ENCODE measurements at places on chromosomes 4 and X.
A peak's percentile ranks its signal among the peaks of the same experiment; 100 is the strongest.

- H3K27ac ChIP-seq, result no peak overlapping the region
- peaks cover 6% of the 10 kb centered on the region for H3K27me3 ChIP-seq
- no peaks in the 10 kb centered on the region for H3K36me3 ChIP-seq
- H3K4me1 ChIP-seq, result no peaks in the 10 kb centered on the region
These were observed 198.2 kb upstream of the PSAPL1 start for GRCh38 chr4:7632971-7633370.

DNA sequence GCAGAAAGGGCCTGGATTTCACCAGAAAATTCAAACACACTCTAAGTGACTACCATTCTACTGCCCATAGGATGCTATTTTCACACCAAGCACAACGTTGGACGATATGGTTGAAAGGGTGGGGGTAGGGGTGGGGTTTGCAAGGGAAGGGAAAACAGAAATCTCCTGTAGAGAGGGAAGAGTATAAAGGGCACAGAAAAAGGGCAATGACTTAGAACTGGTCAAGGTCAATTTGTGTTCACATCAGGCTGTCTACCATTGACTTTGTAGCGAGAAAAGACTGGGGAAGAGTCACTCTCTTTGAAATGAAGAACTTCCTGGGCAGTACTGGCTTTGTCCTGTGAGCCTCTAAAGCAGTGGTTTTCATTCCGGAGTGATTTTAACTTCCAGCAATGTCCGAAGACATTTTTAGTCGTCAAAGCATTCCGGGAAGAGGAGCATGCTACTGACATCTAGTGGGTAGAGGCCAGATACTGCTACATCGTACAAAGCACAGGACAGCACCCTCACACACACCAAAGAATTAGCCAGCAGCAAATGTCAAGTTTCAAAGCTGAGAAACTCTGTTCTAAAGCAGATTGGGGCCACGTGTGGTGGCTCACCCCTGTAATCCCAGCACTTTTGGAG lies 48.4 kb upstream of the SLC7A3 start:
- peak; percentile 16 for DNase-seq
- H3K4me3 ChIP-seq, result no peak overlapping the region
- no peak overlapping the region for H3K27ac ChIP-seq
- H3K27me3 ChIP-seq, result no peaks in the 10 kb centered on the region

GRCh38 chr4:48594180-48594579 lies 104.1 kb downstream of the ZAR1 start:
- no peak overlapping the region for H3K27ac ChIP-seq
- no peaks in the 10 kb centered on the region for H3K4me1 ChIP-seq
- no peaks in the 10 kb centered on the region for H3K27me3 ChIP-seq
- H3K36me3 ChIP-seq, result peaks cover 35% of the 10 kb centered on the region
- H3K4me3 ChIP-seq, result no peak overlapping the region

GRCh38 chrX:49767236-49767635 lies 61.9 kb upstream of the PAGE4 start:
- H3K27me3 ChIP-seq, result no peaks in the 10 kb centered on the region
- H3K4me3 ChIP-seq, result no peak overlapping the region
- no peak overlapping the region for H3K27ac ChIP-seq
- no peak for DNase-seq
- no peaks in the 10 kb centered on the region for H3K4me1 ChIP-seq

- H3K36me3 ChIP-seq, result peaks cover 48% of the 10 kb centered on the region
- peak; percentile 45 for DNase-seq
- H3K27me3 ChIP-seq, result no peaks in the 10 kb centered on the region
- no peak overlapping the region for H3K4me3 ChIP-seq
These were observed 37.4 kb upstream of the SPON2 start for GRCh38 chr4:1209821-1210220.

- H3K4me3 ChIP-seq, result no peak overlapping the region
- H3K27ac ChIP-seq, result no peak overlapping the region
- no peaks in the 10 kb centered on the region for H3K4me1 ChIP-seq
These were observed 64.5 kb downstream of the DRD5 start for GRCh38 chr4:9845791-9846493.

GRCh38 chrX:150731795-150732194 lies 38.6 kb downstream of the MTMR1 start:
- H3K4me1 ChIP-seq, result no peaks in the 10 kb centered on the region
- H3K36me3 ChIP-seq, result peaks cover 30% of the 10 kb centered on the region
- H3K4me3 ChIP-seq, result no peak overlapping the region
- H3K27me3 ChIP-seq, result no peaks in the 10 kb centered on the region
- DNase-seq, result no peak
- no peak overlapping the region for H3K27ac ChIP-seq

- H3K4me1 ChIP-seq, result peaks cover 5% of the 10 kb centered on the region
- peaks cover 6% of the 10 kb centered on the region for H3K36me3 ChIP-seq
- H3K27ac ChIP-seq, result peak overlapping the region; percentile 90
- no peak for DNase-seq
These were observed 12.0 kb downstream of the RFC1 start for GRCh38 chr4:39354254-39354552.

GRCh38 chr4:139501527-139501926 lies 47.6 kb downstream of the RAB33B start:
- no peak overlapping the region for H3K27ac ChIP-seq
- no peaks in the 10 kb centered on the region for H3K27me3 ChIP-seq
- no peaks in the 10 kb centered on the region for H3K4me1 ChIP-seq
- no peak overlapping the region for H3K4me3 ChIP-seq

DNA sequence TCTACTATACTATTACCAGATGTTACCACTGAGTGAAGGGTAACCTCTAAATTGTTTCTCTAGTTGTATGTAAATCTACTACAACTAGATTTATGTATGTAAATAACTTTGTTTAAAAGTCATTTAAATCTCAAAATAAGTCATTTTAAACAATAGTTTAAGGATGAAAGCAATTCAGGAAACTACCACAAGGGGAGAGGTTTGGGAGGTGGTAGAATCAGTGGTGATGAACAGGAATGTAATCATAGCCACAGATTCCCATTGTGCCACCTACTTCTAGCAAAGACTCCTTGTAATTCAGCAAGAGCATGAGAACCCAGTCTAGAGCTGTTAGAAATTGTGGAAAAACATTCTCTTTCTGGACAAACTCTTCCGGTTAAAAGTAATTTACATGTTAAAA lies 234.6 kb downstream of the SLC7A11 start:
- no peak overlapping the region for H3K4me3 ChIP-seq
- no peak for DNase-seq
- H3K36me3 ChIP-seq, result no peaks in the 10 kb centered on the region
- H3K27ac ChIP-seq, result no peak overlapping the region
- H3K4me1 ChIP-seq, result no peaks in the 10 kb centered on the region

DNA sequence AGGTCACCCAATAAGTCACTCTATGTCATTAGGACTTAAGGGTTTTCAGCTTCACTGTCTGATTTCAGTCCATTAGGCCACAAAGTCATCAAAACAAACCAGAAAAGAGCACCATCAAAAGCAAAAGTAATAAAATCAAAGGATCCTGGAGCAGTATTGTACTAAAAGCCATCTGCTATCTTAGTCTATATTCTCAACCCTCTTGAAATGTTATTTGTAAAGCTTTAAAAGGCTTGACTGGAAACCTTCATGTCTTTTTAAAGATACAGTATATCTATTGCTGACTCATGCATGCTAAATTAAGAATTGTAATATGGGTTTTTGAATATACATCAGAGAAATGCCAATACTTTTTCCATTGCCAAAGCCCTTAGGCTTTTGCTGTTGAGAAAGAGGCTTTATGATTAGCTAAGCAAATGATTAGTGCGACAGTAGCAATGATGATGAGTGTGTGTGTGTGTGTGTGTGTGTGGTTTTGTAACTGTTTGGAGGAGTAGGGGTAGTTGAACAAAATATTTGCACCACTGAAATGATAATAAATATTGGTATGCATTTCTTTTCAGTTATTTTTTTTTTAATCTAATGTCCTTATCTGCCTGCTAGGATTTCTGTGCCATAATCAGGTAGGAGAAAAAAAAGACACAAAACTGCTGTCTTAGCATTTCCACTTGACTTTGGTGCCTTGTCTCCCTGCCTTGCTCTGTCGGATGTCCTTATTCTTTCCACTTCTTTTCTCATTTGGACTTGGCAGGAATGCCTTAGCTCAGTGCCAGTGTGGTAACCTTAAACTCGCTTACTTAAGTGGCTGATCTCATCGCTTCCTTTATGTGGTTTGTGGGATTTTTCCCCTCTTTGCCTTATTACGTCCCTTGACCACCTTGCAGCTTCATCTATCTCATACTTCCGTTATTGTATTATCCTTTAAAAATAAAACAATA lies 119.7 kb downstream of the PCDH7 start:
- no peak for DNase-seq
- H3K4me1 ChIP-seq, result no peaks in the 10 kb centered on the region
- no peaks in the 10 kb centered on the region for H3K27me3 ChIP-seq
- no peak overlapping the region for H3K4me3 ChIP-seq
- H3K27ac ChIP-seq, result no peak overlapping the region
- H3K36me3 ChIP-seq, result no peaks in the 10 kb centered on the region

DNA sequence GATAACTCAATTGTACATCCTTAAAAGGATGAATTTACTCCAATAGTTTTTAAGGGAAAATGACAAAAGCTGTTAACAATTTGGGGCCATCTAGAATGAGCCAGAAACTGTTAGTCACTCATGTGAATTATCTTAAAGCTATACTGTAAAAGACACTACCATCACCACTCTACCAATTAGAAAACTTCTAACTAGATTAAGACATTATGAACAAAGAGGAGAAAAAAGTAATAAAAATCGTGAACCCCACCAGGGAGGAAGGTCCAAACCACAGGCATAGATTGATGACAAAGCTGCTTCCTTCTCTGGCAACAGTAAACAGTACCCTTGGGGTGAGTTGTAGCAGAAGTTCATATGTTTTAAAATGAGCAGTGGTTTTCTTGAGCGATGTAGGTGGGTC lies 106.1 kb downstream of the PDGFC start:
- no peak for DNase-seq
- H3K27ac ChIP-seq, result no peak overlapping the region
- H3K4me3 ChIP-seq, result no peak overlapping the region
- no peaks in the 10 kb centered on the region for H3K27me3 ChIP-seq
- H3K4me1 ChIP-seq, result no peaks in the 10 kb centered on the region

DNA sequence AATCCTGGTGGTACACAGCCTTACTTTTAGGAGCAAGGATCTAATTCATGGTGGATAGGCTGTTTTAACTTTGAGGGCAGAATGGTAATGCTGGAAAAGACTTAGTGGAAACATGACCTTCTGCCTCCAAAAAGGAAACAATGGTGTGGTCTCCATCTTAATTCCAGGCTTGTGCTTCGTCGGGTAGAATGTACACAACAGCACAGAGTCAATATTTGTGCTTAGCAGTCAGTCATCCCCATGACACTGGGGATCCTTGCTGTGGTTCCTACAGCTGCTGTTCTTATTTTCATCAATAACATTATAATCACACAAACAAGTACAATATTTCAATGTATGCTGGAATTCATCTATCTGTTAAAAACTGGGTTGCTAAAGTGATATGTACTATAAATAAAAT lies 104.4 kb downstream of the HHIP start:
- H3K4me3 ChIP-seq, result no peak overlapping the region
- H3K36me3 ChIP-seq, result no peaks in the 10 kb centered on the region
- no peak for DNase-seq

- H3K4me3 ChIP-seq, result no peak overlapping the region
- no peaks in the 10 kb centered on the region for H3K27me3 ChIP-seq
- no peak overlapping the region for H3K27ac ChIP-seq
These were observed 413.6 kb upstream of the CXorf51A start for GRCh38 chrX:147228153-147228552.

DNA sequence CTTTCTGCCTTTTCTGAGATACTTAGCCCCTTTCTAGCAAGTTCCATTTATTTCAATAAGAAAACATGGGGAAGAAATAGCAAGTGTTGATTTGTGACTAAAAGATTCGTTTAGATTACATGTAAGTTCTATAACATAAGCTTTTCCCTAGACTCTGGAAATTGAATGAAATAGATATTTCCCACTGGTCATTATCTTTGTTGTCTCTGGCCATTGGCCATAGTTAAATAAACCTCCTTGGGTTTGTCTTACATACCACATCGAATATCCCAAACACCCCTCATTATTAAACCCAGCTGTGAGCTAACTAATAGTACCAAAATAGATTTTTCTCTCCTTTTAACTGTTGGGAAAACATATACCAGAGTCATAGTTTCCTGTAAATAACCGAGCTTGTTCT lies 534.8 kb downstream of the IQCM start:
- H3K27ac ChIP-seq, result no peak overlapping the region
- no peaks in the 10 kb centered on the region for H3K27me3 ChIP-seq
- H3K4me1 ChIP-seq, result no peaks in the 10 kb centered on the region
- no peak overlapping the region for H3K4me3 ChIP-seq

DNA sequence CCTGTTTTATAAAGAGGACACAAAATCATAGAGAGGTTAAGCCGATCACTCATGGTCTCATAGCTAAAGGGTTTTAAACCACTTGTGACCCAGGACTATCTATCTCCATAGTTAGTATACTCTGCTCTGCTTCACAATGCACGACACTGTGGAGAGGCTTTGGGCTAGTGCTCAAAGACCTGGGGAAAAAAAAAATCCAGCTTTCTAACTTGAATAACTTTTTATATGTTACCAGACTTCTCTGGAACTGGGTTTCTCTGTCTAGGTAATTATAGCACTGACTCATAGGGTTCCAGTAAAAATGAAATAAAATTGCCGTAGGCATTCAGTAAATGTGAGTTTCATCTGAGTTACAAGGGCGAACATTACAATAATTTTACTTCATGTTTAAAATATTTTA lies 273.7 kb upstream of the TECRL start:
- DNase-seq, result no peak
- no peaks in the 10 kb centered on the region for H3K36me3 ChIP-seq
- no peaks in the 10 kb centered on the region for H3K4me1 ChIP-seq
- no peak overlapping the region for H3K27ac ChIP-seq
- no peak overlapping the region for H3K4me3 ChIP-seq

- H3K36me3 ChIP-seq, result no peaks in the 10 kb centered on the region
- peaks cover 3% of the 10 kb centered on the region for H3K4me1 ChIP-seq
- H3K4me3 ChIP-seq, result no peak overlapping the region
- DNase-seq, result no peak
These were observed 145.5 kb downstream of the PCDH7 start for GRCh38 chr4:30865691-30866090.

GRCh38 chr4:56466910-56467283 lies 520 bp upstream of the SRP72 start:
- H3K4me3 ChIP-seq, result peak overlapping the region; percentile 91
- peaks cover 8% of the 10 kb centered on the region for H3K4me1 ChIP-seq
- no peak for DNase-seq
- no peaks in the 10 kb centered on the region for H3K27me3 ChIP-seq
- H3K27ac ChIP-seq, result peak overlapping the region; percentile 91
- H3K36me3 ChIP-seq, result peaks cover 19% of the 10 kb centered on the region

DNA sequence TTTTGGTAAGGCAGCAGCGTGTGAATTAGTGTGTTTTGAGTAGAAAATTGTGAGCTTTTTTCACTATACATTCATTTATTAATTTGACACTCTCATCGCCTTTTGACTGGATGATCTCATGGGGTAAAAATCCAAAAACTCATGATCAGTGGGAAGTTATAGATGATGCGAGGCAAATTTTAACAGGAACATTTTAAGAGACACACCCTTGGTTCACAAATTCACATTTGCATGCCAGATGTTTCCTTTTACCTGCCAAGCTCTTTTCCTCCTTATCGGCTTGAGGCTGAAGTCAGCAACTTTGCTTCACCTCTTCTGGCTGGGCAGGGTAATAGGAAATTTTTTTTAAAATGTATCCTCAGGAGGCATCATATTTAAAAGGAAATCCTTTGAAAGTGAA lies 318.0 kb upstream of the HS3ST1 start:
- DNase-seq, result no peak
- H3K36me3 ChIP-seq, result no peaks in the 10 kb centered on the region
- no peak overlapping the region for H3K27ac ChIP-seq
- H3K27me3 ChIP-seq, result no peaks in the 10 kb centered on the region
- H3K4me3 ChIP-seq, result no peak overlapping the region
- no peaks in the 10 kb centered on the region for H3K4me1 ChIP-seq
